Inflammatory macrophage treated with lipopolysaccharide for 1 hour (primary cell): ENCODE measurements at places on chromosomes 13 and 19.

GRCh38 chr19:17429641-17430113, 9.8 kb downstream of the MVB12A start:
- DNase-seq = no peak

- no peak for DNase-seq
These were observed 365.6 kb upstream of the SLC10A2 start for GRCh38 chr13:103431856-103432255.

- DNase-seq = no peak
These were observed 11.1 kb upstream of the OLFM4 start for GRCh38 chr13:53017433-53017970.

DNA sequence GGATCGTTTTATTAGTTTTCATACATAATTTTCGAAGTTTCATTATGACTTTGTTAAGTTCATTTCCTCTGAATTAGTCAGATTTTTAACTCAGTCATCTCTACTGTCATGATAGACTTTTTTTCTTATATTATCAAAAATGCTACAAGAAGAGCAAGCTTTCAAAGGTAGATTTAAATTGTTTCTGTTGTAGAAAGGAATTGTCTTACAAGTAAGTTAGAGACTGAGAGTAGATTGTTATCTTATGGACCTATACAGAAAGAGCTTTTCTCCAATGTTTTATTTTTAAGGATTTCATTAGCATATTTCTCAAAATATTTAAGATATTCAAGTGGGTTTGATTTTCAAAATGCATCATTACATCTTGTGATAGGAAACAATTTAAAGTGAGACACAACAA, 2.7 kb downstream of the MAB21L1 start:
- DNase-seq = no peak

DNA sequence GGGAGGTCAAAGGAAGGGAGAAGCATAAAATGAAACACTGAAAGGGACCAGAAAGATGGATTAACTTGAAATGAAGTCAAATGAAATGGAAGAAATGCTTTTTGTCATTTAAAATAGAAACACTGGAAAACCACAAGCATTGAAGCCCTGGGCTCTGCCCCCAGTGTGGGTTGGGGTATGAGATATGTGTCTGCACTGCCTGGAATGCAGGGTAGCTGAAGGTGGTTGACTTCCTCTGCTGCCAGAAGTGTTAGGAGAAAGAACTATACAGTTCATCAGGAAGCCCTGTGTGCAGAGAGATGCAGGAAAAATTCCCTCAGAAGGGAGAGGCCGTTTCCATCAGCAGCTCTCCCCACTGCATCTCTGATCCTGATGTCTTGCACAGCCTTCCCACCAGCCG, 69.2 kb downstream of the DHRS12 start:
- DNase-seq = no peak
